Left cardiac atrium (tissue), 4 donors: ENCODE measurements at places on chromosomes 5 and 9.

DNA sequence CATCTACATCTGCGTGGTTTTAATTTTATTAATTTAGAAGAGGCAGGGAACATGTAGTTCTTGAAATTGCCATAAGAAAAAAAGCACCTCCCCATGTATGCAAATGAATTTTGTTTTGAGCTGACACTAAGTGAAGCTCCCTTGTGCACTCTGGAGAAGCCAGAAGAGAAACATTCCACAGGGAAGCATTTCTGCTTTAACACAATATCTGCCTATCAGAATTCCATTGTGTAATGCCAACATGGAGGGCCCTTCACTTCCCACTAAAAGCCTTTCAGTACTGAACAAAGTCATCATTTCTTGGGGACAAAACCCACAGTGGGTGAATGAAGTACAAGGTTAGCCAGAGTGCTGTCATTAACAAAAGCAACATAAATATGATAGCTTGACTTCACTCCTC is 59.7 kb downstream of the PRELID2 start:
- no peak for DNase-seq

DNA sequence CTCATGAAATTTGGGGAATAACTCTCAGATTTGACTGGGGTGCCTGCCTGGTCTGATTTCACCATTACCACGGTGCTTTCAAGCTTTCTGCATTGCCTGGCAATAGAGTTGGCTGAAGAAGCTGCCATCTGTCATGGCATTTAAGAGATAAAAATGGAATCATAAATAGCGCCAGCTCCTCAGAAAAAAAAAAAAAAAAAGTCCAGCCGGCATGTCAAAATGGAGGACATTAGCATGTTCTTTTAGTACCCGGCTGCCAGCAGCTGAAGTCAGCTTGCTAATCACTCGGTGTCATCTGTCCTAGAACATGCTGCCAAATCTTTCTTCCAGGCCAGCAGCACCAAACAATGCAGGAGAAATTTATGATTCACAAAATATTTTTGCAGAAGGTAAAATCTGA is 57.7 kb upstream of the CER1 start:
- DNase-seq, result no peak

GRCh38 chr5:92956886-92957285 is 624.1 kb downstream of the NR2F1-AS1 start:
- no peak for DNase-seq

- no peak for DNase-seq
Measured at GRCh38 chr5:111326551-111326950, 102.4 kb downstream of the CAMK4 start.

DNA sequence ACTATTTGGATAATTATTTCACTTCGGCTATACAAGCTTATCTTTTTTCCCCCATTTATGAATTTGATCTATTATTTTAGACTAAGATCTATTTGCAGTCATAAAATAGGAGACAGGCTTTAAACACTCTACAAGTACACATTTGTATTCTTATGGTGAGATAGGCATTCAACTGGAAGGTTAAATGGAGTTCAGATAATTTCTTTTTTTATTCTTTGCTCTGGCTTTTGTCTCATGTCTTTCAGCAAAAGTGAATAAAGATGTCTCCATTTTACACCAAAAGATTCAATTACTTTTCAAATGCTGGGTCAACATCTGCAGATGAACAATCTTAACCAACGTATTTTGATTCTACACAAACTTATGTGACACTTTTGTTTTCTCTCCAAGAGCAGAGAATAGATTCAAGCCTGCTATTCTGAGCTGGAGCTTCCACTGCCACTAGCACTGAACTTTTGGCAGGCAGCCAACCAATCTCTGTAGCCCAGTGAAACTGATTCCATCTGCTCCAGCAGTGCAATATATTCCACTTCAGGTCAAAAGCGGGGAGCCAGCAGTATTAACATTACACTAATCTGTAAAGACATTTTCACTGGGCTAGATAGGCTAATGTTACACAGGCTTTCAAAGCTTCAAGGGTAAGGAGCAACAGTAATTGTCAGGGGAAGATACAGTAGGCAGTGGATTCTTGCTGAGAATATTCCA is 452.0 kb upstream of the ZNF608 start:
- DNase-seq, result peak; percentile 87

DNA sequence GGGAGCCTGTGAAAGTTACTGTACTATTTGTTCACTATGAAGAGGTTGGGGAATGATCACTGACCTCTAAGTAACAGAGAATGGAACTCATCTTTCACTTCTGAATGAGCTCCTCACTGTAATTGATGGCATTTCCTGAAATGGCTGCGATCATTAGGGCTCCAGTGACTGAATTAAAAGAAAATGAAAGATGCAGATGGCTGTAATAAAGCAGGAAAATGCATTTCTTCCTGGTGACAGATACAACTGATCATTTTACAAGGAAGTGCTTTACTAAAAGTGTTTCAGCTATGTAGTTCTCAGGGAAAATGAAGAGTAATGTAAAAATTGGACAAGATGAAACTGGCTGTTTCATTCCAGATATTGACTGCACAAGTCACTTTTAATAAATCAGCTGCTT is 1200.6 kb upstream of the NUDT12 start:
- no peak for DNase-seq
